ENCODE measurements at places on chromosomes 3 and 15. TPM values are rescaled to one million over a fixed set of nuclear protein-coding genes. Genes with fewer than 3 reads are reported as not detected.

- no peak for DNase-seq
These were observed 80.0 kb downstream of the FNDC3B start for GRCh38 chr3:172119266-172119969.

DNA sequence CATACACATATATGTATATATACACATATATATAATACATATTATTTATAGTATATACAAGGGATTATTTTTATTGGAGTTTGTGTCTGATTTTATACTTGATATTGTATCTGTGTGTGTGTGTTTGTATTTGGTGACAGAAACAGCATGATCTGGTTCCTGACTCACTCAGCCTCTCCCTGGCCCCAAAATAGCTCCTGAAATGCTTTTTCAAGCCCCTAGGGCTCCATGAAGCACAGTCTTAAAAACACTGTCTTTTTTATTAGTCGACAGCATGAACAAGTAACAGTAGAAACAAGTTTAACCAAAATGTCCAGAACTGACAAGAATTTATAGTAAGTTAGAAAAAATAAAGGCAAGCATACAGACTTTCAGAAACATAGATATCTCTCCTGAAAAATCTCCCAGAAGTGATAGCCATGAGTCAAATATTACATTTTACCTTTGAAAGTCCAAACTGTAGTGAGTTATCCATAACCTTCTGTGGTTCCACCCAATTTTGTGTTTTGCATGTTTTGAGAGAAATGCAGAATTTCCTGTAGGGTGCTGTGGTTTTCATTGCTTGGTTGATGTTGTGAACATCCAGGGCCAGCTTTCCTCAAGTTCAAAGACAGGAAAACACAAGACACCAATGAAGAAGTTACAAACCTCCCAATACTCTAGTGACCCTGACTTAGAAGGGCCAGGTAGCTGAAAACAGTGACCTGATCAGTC, 98.5 kb upstream of the CCDC80 start:
- DNase-seq, result no peak

The CHRM5 gene
- 1.3 TPM for polyA plus RNA-seq

- no peak for DNase-seq
These were observed 89.5 kb upstream of the MANF start for GRCh38 chr3:51295625-51296024.

The FBXL2 gene
- 55.7 TPM for polyA plus RNA-seq

- no peak for DNase-seq
These were observed 172.4 kb upstream of the SLC2A2 start for GRCh38 chr3:171198781-171199472.

The PCOLCE2 gene
- 15.4 TPM for polyA plus RNA-seq

Measured in testis (tissue), 5 donors.